ENCODE measurements at places on chromosomes 7 and 10. TPM values are rescaled to one million over a fixed set of nuclear protein-coding genes. Genes with fewer than 3 reads are reported as not detected.

DNA sequence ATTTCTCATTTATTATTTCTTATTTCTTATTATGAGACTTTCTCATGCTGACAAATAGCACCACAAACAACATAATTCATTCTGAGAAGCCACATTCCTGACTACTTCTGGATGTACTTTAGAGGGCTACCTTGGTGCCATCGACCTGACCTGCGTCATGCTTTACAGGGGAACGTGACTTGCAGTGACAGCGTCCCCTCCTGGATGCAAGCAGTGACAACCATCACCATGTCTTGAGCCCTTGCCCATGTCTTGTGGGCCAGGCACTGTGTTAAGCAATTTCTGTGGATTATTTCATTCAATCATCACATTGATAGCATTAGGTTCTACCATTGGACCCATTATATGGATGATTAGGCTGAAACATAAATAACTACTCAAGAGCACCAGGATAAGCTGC is 137.0 kb downstream of the ANK3 start:
- no peak for DNase-seq

DNA sequence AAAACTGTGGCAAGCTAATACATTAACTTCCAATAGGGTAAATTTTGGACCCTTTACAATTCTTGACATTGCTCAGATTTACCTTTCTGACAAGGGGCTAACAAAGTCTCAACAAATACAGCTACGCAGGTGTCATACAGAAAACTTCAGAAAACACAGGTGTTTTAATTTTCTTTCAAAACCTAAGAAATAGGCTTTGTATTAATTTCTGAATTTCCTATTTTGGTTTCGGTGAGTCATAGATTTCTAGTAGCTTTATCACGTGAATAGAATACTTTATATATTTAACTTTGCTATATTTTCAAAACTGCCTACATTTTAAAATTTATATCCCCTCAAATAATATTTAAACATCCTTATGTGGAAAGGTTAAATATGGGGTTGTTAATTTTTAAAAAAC is 215.3 kb downstream of the DGKB start:
- no peak for DNase-seq

The TMEM196 gene
- total RNA-seq = 0.29 TPM

GRCh38 chr10:17381502-17382142 is 72.8 kb downstream of the ST8SIA6 start:
- DNase-seq = no peak

GRCh38 chr7:77569514-77570232 is 32.6 kb downstream of the PTPN12 start:
- DNase-seq = no peak

Measured in aorta (tissue), 5 donors.